ENCODE measurements at places on chromosomes 6 and 20.

DNA sequence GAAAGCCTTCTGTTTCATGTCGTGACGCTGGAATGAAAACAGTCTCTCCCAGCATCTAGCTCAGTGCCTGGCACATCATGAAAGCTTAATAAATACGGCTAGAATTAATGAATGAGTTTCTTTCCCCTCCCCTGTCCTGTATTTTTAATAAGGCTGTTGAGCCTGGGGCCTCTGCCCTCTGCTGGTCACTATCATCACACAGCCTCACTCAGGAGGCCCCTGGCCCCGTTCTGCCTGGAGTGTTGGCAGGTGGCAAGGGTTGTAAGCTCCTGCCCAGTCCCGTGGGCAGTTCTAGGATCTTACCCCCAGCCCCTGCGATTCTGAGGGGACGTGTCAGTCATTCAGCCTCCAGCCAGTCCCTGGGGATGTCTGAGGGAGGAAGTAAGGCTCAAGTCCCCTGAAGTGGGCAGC, 41.4 kb downstream of the PHACTR3 start:
- no peak for DNase-seq

GRCh38 chr20:38050686-38051085, 17.1 kb downstream of the RPRD1B start:
- DNase-seq, result no peak

DNA sequence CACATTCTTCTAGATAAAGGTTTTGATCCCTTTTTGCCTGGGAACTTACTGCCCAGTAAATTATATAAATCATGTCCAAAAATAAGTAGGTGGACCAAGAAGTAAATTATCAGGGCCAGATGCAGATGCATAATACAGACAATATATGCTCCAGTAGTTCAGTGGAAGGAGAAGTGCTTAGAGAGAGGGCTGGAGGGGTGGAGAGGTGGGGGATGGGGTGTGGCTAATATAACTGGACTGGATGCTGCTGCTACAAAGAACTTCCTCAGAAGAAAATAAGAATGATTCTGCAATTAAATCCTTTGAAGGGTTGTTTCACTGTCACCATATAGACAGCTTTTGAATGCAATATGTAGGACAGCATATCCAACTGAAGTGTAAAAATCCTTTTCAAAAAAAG, 14.8 kb upstream of the TFAP2D start:
- DNase-seq, result no peak

GRCh38 chr20:43974695-43975094, 60.0 kb downstream of the TOX2 start:
- no peak for DNase-seq

- DNase-seq, result no peak
Measured at GRCh38 chr6:137921823-137922222, 54.8 kb downstream of the TNFAIP3 start.

DNA sequence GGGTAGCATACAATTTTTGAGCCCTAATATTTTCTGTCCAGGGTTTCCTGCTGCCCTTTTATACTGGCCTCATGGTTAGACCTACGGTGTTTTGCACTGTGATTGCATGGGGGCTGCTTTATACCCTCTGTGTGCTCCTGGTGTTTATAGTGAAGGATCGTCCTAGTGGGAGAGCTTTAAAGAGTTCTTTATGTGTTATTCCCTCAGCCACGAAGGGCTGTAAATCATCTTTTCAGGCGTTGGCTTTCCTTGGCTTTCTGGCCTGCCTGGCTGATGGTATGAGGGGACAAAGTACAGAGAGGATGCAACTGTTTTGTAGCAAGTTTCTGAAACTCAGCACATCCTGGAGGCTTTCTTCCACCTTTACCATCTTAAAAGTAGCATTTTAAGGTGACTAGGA, 464.3 kb downstream of the EPM2A start:
- no peak for DNase-seq

DNA sequence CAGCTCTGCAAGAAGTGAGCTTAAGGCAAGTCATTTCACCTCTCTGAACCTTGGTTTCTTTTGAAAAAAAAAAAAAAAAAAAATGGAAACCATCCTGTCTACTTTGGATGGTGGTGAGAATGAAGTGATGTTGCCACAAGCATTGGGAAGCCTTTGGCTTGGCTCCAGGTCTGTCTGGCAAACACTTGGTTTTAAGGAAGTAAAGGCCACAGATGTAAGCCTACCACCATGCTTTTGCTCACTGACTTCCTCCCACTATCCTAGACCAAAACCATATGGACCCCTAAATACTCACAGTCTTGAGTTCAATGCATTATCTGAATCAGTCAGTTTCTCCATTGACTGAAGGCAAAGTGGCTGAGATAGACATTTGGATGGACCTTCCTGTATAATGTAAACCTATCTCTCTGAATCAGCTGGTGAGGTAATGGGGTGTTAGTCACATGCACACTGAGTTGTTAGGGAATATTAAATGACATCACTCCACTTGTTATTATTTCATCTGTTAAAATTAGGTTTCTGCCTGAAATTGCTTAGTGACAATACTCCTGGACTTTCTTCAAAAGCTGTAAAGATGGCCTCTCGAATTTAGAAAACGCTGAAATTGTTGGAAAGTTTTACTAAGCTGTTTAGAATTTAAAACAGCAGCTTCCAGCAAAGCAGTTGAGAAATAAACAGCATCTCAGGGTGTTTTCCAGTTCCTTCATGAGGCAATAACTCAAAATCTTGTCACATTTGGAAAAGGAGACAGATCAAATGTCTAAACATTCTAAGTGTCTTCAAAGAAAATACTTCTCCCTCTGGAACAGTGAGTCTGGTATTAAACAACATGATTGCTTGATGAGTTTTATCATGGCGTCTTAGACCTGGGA, 833.5 kb downstream of the DHX35 start:
- no peak for DNase-seq

- DNase-seq, result no peak
Measured at GRCh38 chr20:24958506-24959385, 9.7 kb downstream of the CST7 start.

Data from activated CD8-positive, alpha-beta memory T cell treated with anti-CD3 and anti-CD28 coated beads, Interleukin-2, amount 50 U/mL, for 4 hours (primary cell).